Trophoblast cell (in vitro differentiated cells and primary cell): ENCODE measurements at places on chromosomes 3 and 15.

DNA sequence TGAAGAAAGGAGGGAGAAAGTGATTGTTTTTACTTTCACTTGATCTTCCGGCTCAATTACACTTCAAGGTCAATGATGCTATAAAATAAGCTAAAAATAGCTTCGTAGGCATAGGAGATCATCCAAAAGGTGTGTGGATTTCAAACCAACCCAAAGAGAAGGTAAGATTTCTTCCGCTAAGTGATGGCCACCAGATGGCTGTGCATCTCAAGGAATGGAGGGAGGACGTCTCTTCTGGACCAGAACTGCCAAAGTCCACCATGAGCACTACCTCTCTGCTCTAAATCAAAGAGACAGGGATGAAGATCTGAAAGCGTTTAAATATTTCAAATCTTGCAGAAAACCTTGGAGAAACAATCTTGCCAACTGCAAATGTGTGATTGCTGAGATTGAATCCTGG lies 199.1 kb upstream of the ZPLD1 start:
- H3K27ac ChIP-seq: no peak overlapping the region
- DNase-seq: no peak
- H3K4me3 ChIP-seq: no peak overlapping the region
- H3K27me3 ChIP-seq: no peaks in the 10 kb centered on the region
- no peaks in the 10 kb centered on the region for H3K4me1 ChIP-seq

DNA sequence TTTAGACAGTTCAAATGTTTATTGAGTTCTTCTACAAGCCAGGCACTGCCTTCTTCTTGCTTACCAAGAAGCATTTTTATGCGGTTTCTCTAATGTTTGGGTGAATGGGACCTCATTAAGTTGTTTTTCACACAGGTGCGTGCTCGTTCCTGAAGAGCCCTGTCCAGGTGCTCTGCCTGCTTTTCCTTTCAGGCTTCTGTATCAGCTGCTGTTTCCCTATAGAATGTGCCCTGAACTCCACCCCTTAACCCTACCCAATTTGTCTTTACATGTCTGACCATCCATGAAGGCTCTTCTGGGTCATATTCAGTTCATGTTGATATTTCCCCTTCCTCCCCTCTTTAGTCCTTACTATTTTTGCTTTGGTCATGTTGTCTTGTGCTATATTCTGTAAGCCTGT lies 22.4 kb upstream of the GOLGA6L10 start:
- H3K27ac ChIP-seq: no peak overlapping the region
- no peaks in the 10 kb centered on the region for H3K27me3 ChIP-seq
- no peaks in the 10 kb centered on the region for H3K4me1 ChIP-seq
- no peak for DNase-seq
- H3K36me3 ChIP-seq: no peaks in the 10 kb centered on the region

GRCh38 chr15:87739866-87740265 lies 516.7 kb downstream of the NTRK3 start:
- DNase-seq: no peak
- no peaks in the 10 kb centered on the region for H3K36me3 ChIP-seq
- no peaks in the 10 kb centered on the region for H3K27me3 ChIP-seq
- no peak overlapping the region for H3K4me3 ChIP-seq
- H3K27ac ChIP-seq: no peak overlapping the region

GRCh38 chr3:147614210-147614609 lies 205.0 kb downstream of the ZIC1 start:
- H3K27ac ChIP-seq: no peak overlapping the region
- no peak for DNase-seq
- H3K27me3 ChIP-seq: no peaks in the 10 kb centered on the region
- H3K4me3 ChIP-seq: no peak overlapping the region
- no peaks in the 10 kb centered on the region for H3K4me1 ChIP-seq
- H3K36me3 ChIP-seq: no peaks in the 10 kb centered on the region

DNA sequence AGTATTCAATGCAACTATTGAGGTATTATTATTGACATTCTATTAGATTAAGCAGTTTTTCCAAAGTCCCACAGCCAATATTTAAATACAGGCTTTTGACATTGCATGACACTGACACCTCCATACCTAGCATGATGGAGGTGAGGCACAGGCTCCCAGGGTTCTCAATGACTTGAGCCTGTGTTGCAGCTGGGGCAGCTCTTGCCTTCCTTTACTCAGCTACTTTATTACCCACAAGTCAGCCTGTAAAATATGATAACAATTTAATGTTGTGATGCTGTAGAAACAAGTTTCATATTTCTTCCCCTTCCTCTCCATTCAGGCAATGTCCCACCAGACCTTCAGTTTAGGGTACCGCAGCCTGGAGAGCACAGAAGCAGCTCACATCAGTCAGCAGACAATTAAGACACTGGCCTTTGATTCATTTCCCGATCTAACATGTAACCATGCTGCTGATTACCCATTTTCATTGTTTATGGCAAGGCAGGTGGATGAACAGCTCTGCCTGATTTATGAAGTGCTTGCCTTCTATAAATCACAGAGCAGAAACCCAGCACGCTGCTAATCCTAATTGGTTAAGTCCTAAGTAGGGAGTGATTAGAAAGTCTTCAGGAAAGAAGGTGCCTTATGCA lies 826.1 kb downstream of the AGBL1 start:
- H3K27ac ChIP-seq: no peak overlapping the region
- no peaks in the 10 kb centered on the region for H3K36me3 ChIP-seq
- no peak overlapping the region for H3K4me3 ChIP-seq
- H3K4me1 ChIP-seq: peaks cover 4% of the 10 kb centered on the region

DNA sequence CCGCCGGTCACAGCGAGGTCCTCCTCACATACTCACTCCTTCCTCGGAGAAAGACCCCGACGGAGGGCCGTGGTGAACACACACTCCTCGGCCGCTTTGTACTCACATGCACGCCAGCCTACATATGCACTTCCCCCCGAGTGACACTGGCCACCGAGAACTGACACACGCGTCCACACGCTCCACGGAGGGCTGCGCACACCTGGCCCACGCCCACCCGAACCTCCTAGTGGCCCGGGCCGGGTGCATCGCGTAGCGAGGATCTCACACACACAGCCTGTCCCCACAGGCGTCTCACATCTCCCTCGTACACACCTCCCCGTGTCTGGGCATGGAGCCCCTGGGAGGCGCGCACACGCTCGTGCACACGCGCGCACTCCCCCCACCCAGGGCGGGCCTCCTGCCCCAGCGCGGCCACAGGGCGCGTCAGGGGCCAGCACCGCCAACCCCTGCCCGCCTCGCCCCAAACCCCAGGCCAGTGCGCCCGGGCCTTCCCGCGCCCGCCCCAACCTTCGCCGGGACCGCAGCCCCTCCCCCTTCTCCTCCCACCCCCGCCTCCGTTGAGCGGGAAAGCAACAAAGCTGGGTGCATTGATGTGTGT lies 411 bp upstream of the C3orf70 start:
- peaks cover 20% of the 10 kb centered on the region for H3K27me3 ChIP-seq
- no peak overlapping the region for H3K27ac ChIP-seq
- H3K4me3 ChIP-seq: peak overlapping the region; percentile 74
- DNase-seq: no peak

DNA sequence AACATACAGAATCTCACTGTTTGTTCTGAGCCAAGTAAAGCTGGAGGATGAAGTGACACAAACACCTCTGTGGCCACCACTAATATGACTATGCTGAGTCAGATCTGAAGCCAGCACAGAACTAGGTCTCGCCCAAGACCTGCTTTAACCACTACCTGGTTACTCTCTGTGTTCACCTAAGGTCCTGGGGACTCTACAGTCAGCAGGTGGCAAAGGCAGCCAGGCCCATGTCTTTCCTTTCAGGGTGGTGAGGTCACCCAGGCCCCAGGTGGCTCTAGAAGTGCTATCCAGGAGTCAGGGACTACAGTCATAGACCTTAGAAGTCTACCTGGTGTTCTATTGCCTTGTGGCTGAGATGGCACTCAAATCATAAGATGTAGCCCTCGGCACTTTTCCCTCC lies 287.9 kb upstream of the ARRDC4 start:
- H3K36me3 ChIP-seq: no peaks in the 10 kb centered on the region
- H3K27me3 ChIP-seq: no peaks in the 10 kb centered on the region
- H3K27ac ChIP-seq: no peak overlapping the region
- DNase-seq: no peak
- no peaks in the 10 kb centered on the region for H3K4me1 ChIP-seq

DNA sequence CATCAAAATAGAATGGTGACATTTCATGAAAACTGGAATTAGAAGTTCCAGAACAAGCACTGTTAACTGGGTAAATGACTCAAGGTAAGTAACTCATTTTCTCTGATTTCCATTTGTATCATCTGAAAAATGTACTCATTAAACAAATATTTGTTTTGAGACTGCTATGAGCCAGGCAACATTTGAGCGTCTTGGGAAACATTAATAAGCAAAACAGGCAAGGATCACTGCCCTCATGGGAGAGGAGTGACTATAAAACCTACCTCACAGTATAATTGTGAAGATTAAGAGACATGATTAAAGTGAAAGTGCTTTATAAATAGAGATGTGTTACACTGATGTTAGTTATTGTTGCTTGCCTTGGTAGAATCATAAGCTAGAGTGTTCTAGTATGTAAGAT lies 711.8 kb upstream of the UBE2E2 start:
- H3K4me3 ChIP-seq: no peak overlapping the region
- no peak overlapping the region for H3K27ac ChIP-seq
- no peaks in the 10 kb centered on the region for H3K4me1 ChIP-seq
- no peaks in the 10 kb centered on the region for H3K36me3 ChIP-seq

GRCh38 chr3:15631426-15632211 lies 30.1 kb downstream of the BTD start:
- H3K27ac ChIP-seq: no peak overlapping the region
- peaks cover 11% of the 10 kb centered on the region for H3K4me1 ChIP-seq
- no peaks in the 10 kb centered on the region for H3K27me3 ChIP-seq
- no peaks in the 10 kb centered on the region for H3K36me3 ChIP-seq
- H3K4me3 ChIP-seq: no peak overlapping the region

DNA sequence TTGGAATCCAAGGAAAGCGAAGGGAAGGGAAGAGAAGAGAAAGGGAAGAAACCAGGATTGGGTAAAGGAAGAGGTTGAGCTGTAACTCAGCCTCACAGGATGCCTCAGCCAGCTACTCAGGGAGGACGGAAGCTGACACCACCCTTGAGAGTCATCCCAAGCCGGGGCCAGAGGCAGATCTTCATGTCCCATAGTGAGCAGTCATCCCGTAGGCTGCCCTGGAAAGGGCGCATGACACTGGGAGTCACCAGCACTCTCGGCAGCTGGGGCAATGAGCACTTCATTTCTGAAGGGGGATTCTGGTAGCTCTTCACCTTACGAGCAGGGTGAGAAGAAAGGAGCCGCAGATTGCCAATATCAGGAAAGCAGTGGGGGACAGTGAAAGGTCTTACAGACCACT lies 60.1 kb upstream of the PCSK6 start:
- DNase-seq: no peak
- no peak overlapping the region for H3K4me3 ChIP-seq
- no peaks in the 10 kb centered on the region for H3K27me3 ChIP-seq
- H3K4me1 ChIP-seq: no peaks in the 10 kb centered on the region

GRCh38 chr3:4831580-4831950 lies 147.7 kb upstream of the BHLHE40 start:
- no peaks in the 10 kb centered on the region for H3K27me3 ChIP-seq
- H3K36me3 ChIP-seq: no peaks in the 10 kb centered on the region
- H3K4me3 ChIP-seq: no peak overlapping the region
- H3K27ac ChIP-seq: peak overlapping the region; percentile 94

GRCh38 chr15:84937144-84937543 lies 44.5 kb upstream of the PDE8A start:
- H3K27me3 ChIP-seq: no peaks in the 10 kb centered on the region
- H3K36me3 ChIP-seq: no peaks in the 10 kb centered on the region
- no peaks in the 10 kb centered on the region for H3K4me1 ChIP-seq

- no peak overlapping the region for H3K27ac ChIP-seq
- no peaks in the 10 kb centered on the region for H3K36me3 ChIP-seq
Measured at GRCh38 chr3:116291141-116291540, 154.1 kb downstream of the LSAMP start.

DNA sequence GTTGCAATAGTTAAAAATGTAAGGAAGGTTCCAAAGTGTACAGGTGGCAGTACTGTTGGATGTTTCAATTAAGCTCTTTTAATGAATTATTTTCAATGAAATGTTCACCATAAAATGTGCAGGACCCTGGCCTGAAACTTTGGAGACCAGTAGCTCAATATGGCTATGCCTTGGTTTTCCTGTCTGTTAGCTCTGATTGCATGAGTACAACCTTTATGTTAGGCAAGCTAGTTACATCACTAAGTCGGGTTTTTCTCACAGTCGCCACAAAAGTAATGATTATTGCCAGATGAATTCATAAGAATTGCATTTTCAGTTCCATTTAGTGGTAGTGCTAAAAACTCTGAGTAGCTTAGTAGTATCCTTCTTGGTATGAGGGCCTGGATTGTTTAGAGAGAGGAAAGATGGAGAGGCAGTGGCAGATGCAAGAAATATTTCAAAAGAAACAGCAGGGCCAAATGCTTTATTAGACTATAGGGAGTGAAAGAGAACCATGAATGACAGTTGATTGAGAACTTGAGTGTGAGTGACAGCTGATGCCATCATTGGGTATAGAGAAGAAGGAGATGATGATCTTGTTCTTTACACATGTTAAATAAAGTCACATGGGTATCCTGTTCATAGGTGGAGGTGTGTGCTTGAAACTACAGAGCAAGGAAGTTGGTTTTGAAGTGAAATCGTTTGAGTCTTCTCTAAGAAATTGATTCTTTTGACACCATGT lies 109.5 kb downstream of the AKAP13 start:
- H3K27ac ChIP-seq: no peak overlapping the region
- no peaks in the 10 kb centered on the region for H3K27me3 ChIP-seq

- no peaks in the 10 kb centered on the region for H3K27me3 ChIP-seq
- H3K4me3 ChIP-seq: no peak overlapping the region
- H3K4me1 ChIP-seq: no peaks in the 10 kb centered on the region
- H3K27ac ChIP-seq: no peak overlapping the region
- H3K36me3 ChIP-seq: no peaks in the 10 kb centered on the region
Measured at GRCh38 chr15:65790694-65791334, 1.3 kb downstream of the DENND4A start.

DNA sequence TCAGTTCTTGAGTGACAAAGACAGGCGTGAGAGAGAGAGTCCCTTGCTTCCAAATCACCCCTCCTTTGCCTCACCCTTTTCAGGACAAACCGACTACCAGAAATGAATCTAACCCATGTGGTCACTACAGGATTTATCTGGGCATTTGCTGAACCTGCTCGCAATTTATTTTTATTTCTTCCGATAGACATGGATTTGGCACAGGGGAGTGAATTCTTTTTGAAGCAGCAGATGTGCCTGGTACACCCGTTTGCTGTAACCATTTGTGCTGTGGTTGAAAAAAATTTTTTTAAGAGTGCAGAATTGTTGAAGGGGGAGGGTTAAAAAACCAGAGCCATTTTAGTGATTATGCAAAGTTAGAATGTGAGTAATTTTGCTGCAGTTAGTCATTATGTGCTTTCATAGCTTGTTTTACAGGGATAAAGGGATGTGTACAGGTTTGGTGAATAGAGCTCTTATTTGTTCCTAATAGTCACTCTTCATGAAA lies 442.0 kb downstream of the LPP start:
- no peak overlapping the region for H3K4me3 ChIP-seq
- no peaks in the 10 kb centered on the region for H3K4me1 ChIP-seq
- no peaks in the 10 kb centered on the region for H3K27me3 ChIP-seq
- DNase-seq: no peak
